Astrocyte (in vitro differentiated cells and primary cell): ENCODE measurements at places on chromosomes 3 and 15. TPM values are rescaled to one million over a fixed set of nuclear protein-coding genes. Genes with fewer than 3 reads are reported as not detected.

- no peaks in the 10 kb centered on the region for H3K36me3 ChIP-seq
- no peaks in the 10 kb centered on the region for H3K27me3 ChIP-seq
- no peak overlapping the region for H3K27ac ChIP-seq
- no peak overlapping the region for H3K4me3 ChIP-seq
- H3K4me1 ChIP-seq = no peaks in the 10 kb centered on the region
Measured at GRCh38 chr3:193262707-193263106, 21.7 kb downstream of the PLAAT1 start.

DNA sequence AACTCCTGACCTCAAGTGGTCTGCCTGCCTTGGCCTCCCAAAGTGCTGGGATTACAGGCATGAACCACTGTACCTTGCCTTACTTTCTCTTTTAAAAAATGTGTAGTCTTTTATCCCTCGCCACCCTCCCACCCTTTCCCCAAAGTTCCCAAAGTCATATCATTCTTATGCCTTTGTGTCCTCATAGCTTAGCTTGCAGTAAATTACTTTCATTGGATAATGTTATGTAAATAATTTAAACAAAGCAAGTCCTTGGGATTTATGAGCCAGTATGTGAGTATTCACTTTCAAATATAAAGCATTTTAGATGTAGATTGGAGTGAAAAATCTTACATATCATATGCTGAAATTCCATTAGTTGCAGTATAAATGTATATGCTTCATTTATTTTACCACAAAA, 11.0 kb downstream of the GTF2A2 start:
- H3K4me3 ChIP-seq = no peak overlapping the region
- H3K4me1 ChIP-seq = no peaks in the 10 kb centered on the region
- H3K27me3 ChIP-seq = no peaks in the 10 kb centered on the region
- peaks cover 45% of the 10 kb centered on the region for H3K36me3 ChIP-seq

DNA sequence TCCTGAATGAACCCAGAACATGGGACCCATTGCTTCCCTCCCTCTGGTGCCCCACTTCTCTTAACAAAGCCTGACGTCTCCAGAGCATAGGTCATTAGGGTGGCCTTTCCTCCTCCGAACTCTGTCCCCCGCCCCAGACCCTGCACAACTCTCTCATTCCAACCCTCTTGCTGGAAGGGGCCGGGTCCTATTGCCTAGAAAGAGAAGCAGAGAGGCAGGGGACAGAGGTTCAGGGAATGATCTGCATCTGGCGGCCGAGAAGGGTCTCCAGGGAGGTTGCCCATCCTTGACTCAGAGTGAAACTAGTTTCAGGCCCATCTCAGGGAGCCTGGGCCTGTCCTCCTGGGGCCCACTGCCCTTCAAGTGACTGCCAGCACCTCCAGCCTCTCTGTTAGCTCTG, 79.0 kb downstream of the LINGO1 start:
- no peaks in the 10 kb centered on the region for H3K4me1 ChIP-seq
- no peak overlapping the region for H3K4me3 ChIP-seq
- no peak overlapping the region for H3K27ac ChIP-seq
- DNase-seq = no peak

DNA sequence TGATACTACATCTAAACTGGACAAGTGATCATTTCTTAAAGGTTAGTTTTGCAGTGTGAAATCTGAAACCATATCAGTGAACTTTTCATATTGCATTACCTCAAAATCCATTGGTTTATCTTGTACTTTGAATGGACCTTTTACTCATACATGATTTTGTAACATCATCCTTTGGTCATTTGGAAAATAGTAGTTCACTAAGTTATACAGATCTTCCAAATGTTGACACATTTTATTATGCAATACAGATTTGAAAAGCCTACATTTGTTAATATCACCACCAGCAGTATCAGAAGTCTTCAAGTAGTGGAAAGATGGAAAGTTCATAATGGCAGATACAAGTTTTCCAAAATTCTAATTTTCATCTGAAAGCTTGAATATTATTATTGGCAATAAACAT, 64.0 kb upstream of the CDV3 start:
- H3K4me3 ChIP-seq = no peak overlapping the region
- no peaks in the 10 kb centered on the region for H3K4me1 ChIP-seq
- no peaks in the 10 kb centered on the region for H3K27me3 ChIP-seq
- H3K27ac ChIP-seq = no peak overlapping the region
- no peak for DNase-seq
- H3K36me3 ChIP-seq = no peaks in the 10 kb centered on the region

ERICH6 gene
- total RNA-seq = 0.09 TPM in 1 of 2 replicates, not detected in the other

CLDN18 gene
- total RNA-seq = not detected in 2 replicates
